ENCODE measurements at places on chromosomes 11 and 22. TPM values are rescaled to one million over a fixed set of nuclear protein-coding genes. Genes with fewer than 3 reads are reported as not detected.

DNA sequence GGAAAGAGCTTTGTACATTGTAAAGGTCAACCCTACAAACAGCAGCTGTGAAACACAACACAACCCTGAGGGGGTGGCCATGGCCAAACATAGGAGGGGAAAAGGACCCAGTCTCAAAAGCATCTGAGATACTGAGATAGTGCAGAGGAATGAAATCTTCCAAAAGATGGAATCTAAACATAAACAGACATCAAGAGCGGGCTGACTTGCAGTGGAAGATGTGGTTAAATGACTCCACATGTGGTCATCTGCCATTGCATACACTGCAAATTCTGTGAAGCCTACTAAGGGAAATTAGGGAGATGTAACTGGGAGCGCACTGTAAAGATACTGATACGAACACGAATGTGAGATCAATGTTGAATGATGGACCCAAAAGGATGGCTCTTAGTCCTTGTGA is 22.0 kb downstream of the BDNF start:
- H3K27me3 ChIP-seq, result no peaks in the 10 kb centered on the region
- no peaks in the 10 kb centered on the region for H3K36me3 ChIP-seq
- no peak overlapping the region for H3K27ac ChIP-seq

GRCh38 chr11:57307666-57308270 is 17.0 kb downstream of the TNKS1BP1 start:
- no peak overlapping the region for H3K27ac ChIP-seq
- H3K4me3 ChIP-seq, result no peak overlapping the region
- H3K36me3 ChIP-seq, result peaks cover 31% of the 10 kb centered on the region
- DNase-seq, result no peak

DNA sequence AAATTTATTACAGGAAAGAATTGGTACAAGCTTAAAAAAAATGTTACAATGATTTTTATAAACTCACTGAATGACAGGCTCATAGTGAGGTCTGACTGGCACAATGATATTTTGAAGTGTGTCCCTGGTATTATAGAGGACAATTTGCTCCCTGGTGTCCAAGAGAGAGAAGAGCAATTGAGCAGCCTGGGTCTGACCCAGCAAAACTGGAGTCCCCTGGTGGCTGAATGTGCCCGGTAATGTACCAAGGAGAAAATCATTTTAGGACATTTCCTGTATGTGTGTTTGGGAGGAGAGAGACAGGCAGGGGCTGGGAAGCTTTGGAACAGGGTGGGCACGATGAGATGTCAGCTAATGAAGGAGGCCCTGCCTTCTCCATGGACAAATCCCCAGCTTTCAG is 125.3 kb downstream of the APOL5 start:
- H3K27ac ChIP-seq, result peak overlapping the region; percentile 15
- peaks cover 43% of the 10 kb centered on the region for H3K4me1 ChIP-seq
- no peak for DNase-seq
- no peaks in the 10 kb centered on the region for H3K36me3 ChIP-seq

DNA sequence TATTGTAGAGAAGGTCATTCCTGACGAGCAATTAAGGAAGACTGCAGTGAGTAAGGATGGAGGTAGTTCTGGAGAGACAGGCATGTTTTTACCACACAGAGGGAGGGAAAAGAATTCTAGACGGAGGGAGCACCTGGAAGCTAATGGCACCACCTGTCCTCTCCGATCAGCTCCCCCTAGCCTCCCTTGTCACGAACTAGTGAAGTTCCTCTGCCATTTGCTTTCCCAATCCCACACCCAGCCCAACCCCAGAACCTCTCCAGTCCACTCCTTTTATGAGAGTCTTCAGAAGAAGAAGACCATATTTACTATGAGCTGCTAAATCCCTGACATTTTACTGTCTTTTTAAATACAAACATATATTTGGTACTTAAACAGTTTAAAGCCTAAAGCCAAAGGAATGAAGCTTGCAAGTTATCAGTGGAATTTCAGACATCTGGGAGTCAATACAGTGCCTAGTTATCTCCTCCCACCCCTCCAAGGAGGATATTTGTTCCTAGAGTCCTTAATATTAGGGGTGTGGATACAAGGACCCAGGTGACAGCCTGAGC is 46.1 kb upstream of the HSPA8 start:
- H3K36me3 ChIP-seq, result no peaks in the 10 kb centered on the region
- H3K27ac ChIP-seq, result peak overlapping the region; percentile 77
- peaks cover 3% of the 10 kb centered on the region for H3K27me3 ChIP-seq
- DNase-seq, result no peak
- no peak overlapping the region for H3K4me3 ChIP-seq
- H3K4me1 ChIP-seq, result peaks cover 19% of the 10 kb centered on the region

DNA sequence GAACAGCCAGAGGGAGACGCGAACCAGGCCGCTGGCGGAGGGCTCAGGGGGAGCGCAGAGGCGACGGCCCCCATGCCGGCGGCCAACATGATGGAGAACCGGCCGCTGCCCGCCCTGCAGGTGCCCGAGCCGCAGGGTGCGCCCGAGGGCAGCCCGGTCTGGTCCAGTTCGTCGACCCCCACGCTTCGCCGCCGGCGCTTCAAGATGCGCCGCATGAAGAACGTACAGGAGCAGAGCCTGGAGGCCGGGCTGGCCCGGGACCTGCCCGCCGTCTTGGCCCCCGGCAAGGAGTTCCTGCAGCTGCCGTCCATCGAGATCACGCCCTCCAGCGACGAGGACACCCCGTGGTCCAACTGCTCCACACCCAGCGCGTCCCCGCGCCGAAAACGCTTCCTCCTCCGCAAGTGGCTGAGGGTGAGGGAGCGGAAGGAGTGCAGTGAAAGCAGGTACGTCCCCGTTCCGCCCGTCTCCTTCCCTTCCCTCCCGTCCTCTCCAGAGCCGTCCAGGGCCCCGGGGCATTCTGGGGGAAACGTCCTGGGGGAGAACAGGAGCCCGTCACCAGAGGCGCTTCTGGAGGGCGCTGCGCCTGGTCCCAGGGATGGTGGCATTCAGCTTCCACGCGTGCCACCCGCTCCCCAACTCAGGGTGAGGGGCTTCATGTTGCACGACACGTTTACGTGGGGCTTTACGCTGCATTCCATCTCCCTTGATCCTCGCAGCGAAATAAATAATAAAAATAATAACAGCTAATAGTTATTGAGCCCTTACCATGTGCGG is 840 bp downstream of the GRAMD1B start:
- peak overlapping the region; percentile 79 for H3K4me3 ChIP-seq
- peak; percentile 19 for DNase-seq
- H3K27me3 ChIP-seq, result peaks cover 23% of the 10 kb centered on the region
- H3K4me1 ChIP-seq, result peaks cover 18% of the 10 kb centered on the region
- H3K36me3 ChIP-seq, result peaks cover 1% of the 10 kb centered on the region
- H3K27ac ChIP-seq, result no peak overlapping the region

DNA sequence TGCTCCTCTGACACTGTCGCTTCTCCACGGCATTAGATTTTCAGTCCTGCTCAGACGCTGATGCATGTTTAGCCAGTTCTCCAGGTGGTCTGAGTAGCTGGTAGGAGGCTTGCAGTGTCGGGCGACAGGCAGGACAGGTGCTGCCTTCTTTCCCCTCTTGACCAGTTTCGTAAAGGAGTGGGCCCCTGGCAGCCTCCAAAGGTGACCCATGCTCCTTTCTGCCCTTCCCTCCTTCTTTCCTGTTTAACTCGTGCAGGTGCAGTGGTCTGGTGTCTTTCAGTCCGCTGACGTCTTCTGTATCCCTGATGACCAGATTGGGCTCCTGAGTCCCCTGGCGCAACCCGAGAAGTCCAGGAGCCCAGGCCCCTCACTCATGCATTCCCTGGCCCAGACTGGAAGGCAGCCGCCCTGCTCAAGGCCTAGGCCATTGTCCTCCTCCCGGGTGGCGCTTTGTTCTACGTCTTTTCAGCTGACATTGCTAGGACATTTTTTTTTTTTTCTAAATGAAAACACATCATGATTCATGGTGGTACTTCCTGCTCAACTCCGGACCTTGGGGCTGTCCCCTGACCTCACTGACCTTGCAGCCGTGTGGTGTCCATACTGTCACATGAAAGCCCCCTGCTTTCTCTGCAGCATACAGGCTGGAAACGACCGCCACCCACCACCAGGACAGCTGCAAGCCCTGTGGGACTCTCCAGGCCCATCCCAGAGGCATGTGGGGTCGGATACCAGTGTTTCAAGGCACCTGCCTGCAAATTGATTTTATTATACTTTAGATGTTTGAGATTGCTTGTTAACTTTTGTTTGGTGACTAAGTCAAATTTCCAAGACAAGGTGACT is 25.5 kb upstream of the TXNRD2 start:
- no peak overlapping the region for H3K4me3 ChIP-seq
- H3K27me3 ChIP-seq, result no peaks in the 10 kb centered on the region
- H3K27ac ChIP-seq, result peak overlapping the region; percentile 53
- H3K36me3 ChIP-seq, result peaks cover 10% of the 10 kb centered on the region

DNA sequence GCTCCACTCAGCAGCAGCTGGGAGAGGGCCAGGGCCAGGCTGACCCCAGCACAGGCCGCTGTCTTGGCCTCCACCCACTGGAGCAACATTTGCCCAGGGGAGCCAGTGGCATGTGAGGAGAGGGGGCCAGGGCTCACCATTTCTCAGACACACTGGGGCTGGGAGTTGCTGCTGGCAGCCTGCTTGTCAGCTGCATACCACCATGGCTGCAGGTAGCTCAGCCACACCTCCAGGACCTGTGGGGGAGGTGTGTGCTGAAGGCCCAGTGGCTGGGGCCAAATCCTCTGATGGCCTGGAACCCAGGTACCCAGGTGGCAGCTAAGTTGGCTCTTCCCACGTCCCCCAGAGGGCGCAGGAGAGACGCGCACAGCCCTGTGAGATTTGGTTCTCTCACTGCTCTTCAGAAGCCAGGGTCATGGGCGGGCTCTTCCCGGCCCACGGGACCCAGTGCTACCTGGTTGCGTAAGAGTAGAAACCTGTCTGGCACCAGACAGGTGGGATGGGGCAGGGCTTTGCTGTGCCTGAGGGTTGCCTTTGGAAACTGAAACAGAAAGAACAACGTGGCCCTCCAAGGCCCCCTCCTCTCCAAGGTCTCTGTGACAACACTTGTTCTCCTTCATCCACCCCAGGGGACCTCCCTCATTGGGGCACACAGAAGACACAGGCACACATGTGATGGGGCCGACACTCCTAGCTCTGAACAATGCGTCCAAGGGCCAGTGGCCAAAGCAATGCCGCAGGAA is 98.8 kb downstream of the MED15 start:
- no peak overlapping the region for H3K27ac ChIP-seq
- H3K36me3 ChIP-seq, result no peaks in the 10 kb centered on the region
- H3K4me1 ChIP-seq, result no peaks in the 10 kb centered on the region
- peaks cover 21% of the 10 kb centered on the region for H3K27me3 ChIP-seq
- no peak overlapping the region for H3K4me3 ChIP-seq

- H3K27me3 ChIP-seq, result no peaks in the 10 kb centered on the region
- H3K27ac ChIP-seq, result no peak overlapping the region
- H3K36me3 ChIP-seq, result no peaks in the 10 kb centered on the region
- peaks cover 18% of the 10 kb centered on the region for H3K4me1 ChIP-seq
These were observed 96.6 kb upstream of the AKIP1 start for GRCh38 chr11:8814209-8814922.

DNA sequence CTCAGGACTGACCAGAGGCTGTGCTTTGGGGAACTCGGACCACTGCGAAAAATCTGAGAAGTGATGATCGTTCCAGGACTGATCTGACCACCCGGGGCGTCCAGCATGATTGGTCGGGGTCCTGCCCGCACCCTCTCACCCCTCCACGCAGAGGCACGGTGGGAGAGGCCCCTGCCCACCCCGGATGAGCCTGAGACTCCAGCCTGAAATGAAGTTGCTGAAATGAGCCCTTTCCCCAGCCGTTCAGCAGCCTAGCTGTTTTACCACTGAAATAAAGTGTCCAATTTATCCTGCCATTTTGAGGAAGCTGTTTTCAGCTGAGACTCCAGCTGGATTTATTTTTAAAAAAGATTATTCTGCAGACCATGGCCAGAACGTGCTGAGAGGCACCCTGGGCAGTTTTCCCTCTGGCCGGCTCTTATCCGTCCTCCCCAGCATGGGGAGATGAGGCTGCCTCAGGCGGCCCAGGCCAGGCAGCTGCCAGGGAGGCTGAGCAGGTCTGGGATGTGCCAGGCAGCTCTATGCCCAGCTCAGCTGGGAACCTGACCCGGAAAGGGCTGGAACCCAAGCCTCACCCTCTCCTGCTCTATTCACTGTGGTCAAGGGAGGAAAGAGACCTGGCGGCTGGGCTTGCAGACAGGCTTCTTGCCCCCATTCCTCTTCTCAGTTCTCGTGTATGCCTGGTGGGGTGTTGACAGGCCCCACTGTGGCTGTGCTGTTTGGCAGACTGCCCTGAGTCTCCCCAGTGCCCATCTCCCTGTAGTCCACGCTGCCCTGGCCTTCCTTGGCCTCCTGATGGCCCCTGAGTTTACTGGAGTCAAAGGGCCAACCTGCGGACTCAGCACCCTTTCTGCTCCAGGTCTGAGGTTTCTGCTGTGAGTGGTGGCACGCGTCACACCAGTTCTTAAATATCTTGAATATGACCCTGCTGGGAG is 161.0 kb upstream of the B3GAT1 start:
- DNase-seq, result no peak
- no peak overlapping the region for H3K4me3 ChIP-seq
- peaks cover 30% of the 10 kb centered on the region for H3K27me3 ChIP-seq
- H3K27ac ChIP-seq, result no peak overlapping the region
- no peaks in the 10 kb centered on the region for H3K4me1 ChIP-seq

DNA sequence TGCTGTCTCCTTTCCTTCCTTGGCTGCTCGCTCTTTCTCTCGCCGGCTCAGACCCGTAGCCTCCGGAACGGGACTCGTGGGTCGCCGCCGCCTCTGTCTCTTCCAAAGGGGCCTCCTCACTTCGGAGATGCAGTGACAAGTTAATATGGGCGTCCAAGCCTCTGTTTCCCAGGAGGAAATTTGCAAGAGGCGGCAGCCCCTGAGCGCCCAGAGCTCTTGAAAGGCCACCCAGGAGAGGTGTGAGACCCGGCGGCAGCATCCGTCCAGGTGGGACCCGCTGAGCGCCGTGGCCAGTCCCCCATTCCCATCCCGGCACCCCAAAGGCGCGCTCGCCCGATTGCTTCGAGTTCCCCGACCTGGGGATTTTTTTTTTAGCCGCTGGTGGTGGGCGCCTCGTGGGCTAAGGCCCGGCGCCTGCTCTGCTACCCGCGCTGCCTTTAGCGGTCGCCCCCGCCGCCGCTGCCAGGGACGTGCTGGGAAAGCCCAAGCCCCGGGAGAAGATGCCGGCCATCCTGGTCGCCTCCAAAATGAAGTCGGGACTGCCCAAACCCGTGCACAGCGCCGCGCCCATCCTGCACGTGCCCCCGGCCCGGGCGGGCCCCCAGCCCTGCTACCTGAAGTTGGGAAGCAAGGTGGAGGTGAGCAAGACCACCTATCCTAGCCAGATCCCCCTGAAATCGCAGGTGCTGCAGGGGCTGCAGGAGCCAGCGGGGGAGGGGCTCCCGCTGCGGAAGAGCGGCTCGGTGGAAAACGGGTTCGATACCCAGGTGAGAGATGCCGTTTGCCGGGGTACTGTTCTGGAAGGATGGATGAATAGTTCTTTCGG is 772 bp downstream of the NAV2 start:
- H3K36me3 ChIP-seq, result no peaks in the 10 kb centered on the region
- H3K27ac ChIP-seq, result peak overlapping the region; percentile 62
- peaks cover 29% of the 10 kb centered on the region for H3K4me1 ChIP-seq
- H3K27me3 ChIP-seq, result peaks cover 61% of the 10 kb centered on the region
- DNase-seq, result no peak
- H3K4me3 ChIP-seq, result peak overlapping the region; percentile 78

PDGFB gene
- total RNA-seq, result 6.7 TPM

PTGDR2 gene
- total RNA-seq, result 2.0 TPM

UBE2L6 gene
- 30.6 TPM for total RNA-seq

CACNA1I gene
- total RNA-seq, result 0.41 TPM

SLC17A6 gene
- total RNA-seq, result not detected

PDGFD gene
- total RNA-seq, result 8.0 TPM

MUC5B gene
- not detected for total RNA-seq

YAP1 gene
- 199 TPM for total RNA-seq

PKNOX2 gene
- total RNA-seq, result 39.9 TPM

Measured in progenitor cell of endocrine pancreas (in vitro differentiated cells).